ENCODE measurements at places on chromosomes 1 and 21.

GRCh38 chr1:112849425-112850033 lies 106.5 kb downstream of the SLC16A1 start:
- H3K4me1 ChIP-seq: peaks cover 2% of the 10 kb centered on the region
- H3K4me3 ChIP-seq: peak overlapping the region; percentile 43
- peaks cover 27% of the 10 kb centered on the region for H3K27me3 ChIP-seq
- DNase-seq: peak; percentile 21

DNA sequence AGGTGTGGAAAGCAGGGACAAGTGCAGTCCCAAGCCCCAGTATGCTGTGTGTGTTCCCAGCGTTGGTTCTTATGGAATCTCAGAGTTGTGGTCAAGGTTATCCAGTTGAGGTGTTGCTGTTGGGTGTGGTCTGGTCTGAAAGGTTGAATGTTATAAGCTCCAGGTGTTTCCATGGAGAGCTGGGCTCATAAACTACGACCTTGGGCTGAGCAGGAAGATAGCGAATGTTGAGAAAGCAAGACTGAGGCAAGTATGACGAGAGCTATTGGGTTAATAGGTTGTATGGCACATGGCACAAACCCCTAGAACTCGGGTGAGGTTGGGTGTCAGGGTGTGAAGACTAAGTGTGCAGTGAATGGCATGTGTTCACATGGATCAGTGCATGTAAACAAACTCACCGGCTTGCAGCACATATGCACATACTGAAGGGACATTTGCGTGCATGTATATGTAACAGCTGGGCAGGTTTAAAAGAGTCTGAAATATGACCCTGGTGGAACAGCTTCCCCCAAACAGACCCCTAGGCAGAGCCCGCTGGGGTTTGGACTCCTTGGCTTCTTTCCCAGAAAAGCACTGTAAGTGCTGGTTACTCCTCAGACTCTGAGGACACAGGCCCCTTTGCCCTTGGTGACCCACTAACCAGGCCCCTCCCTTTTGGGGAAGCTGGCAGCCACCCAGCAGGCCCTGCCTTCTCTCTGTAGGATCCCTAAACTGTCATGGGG lies 117.5 kb downstream of the NAV1 start:
- H3K4me1 ChIP-seq: no peaks in the 10 kb centered on the region
- no peak overlapping the region for H3K27ac ChIP-seq
- no peaks in the 10 kb centered on the region for H3K36me3 ChIP-seq
- DNase-seq: no peak

DNA sequence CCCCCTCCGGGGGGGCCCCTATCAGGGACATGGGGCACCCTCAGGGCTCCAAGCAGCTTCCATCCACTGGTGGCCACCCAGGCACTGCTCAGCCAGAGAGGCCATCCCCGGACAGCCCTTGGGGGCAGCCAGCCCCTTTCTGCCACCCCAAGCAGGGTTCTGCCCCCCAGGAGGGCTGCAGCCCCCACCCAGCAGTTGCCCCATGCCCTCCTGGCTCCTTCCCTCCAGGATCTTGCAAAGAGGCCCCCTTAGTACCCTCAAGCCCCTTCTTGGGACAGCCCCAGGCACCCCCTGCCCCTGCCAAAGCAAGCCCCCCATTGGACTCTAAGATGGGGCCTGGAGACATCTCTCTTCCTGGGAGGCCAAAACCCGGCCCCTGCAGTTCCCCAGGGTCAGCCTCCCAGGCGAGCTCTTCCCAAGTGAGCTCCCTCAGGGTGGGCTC lies 34.9 kb downstream of the TRIM11 start:
- no peaks in the 10 kb centered on the region for H3K4me1 ChIP-seq
- H3K27ac ChIP-seq: no peak overlapping the region
- no peak overlapping the region for H3K4me3 ChIP-seq
- no peaks in the 10 kb centered on the region for H3K36me3 ChIP-seq

- DNase-seq: no peak
- peaks cover 36% of the 10 kb centered on the region for H3K4me1 ChIP-seq
Observed at GRCh38 chr1:198933515-198934222, 294.8 kb downstream of the PTPRC start.

GRCh38 chr1:94871031-94871430 lies 50.9 kb downstream of the SLC44A3 start:
- H3K4me3 ChIP-seq: no peak overlapping the region
- DNase-seq: no peak
- peaks cover 7% of the 10 kb centered on the region for H3K4me1 ChIP-seq
- no peaks in the 10 kb centered on the region for H3K27me3 ChIP-seq
- H3K27ac ChIP-seq: no peak overlapping the region

DNA sequence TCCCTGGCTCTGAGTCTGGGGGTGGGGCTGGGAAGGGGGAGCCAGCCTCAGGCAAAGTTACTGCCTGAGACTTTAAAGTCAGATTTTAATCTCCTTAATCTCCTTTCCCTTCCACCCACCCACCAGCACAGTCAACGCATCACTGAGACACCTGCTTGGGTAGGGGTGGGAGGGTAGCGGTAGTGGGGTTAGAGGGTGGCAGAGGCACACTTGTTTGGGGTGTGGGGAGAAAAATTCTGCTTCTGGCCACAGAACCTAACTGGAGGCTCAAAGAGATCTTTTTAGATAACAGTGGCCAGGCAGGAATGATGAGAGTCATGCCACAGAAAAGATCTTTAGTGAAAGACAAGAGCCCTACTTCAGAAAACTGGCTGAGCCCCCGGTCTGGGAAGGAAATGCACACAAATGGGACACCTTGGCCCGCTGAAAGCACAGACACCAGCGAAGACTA lies 44.1 kb downstream of the CD247 start:
- H3K4me3 ChIP-seq: peak overlapping the region; percentile 59
- H3K36me3 ChIP-seq: peaks cover 62% of the 10 kb centered on the region
- peaks cover 88% of the 10 kb centered on the region for H3K4me1 ChIP-seq

DNA sequence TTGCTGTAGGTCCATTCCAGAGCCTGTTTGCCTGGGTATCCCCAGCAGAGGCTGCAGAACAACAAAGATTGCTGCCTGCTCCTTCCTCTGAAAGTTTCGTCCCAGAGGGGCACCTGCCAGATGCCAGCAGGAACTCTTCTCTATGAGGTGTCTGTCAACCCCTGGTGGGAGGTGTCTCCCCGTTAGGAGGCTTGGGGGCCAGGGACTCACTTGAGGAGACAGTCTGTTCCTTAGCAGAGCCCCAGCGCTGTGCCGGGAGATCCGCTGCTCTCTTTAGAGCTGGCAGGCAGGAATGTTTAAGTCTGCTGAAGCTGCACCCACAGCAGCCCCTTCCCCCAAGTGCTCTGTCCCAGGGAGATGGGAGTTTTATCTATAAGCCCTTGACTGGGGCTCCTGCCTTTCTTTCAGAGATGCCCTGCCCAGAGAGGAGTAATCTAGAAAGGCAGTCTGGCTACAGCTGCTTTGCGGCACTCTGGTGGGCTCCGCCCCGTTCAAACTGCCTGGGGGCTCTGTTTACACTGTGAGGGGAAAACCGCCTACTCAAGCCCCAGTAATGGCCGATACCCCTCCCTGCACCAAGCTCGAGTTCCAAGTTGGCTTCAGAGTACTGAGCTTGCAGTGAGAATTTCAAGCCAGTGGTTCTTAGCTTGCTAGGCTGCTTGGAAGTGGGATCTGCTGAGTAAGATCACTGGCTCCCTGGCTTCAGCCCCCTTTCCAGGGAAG lies 8.7 kb upstream of the SLC25A24 start:
- peaks cover 30% of the 10 kb centered on the region for H3K27me3 ChIP-seq
- H3K27ac ChIP-seq: no peak overlapping the region
- H3K36me3 ChIP-seq: peaks cover 3% of the 10 kb centered on the region
- H3K4me1 ChIP-seq: peaks cover 10% of the 10 kb centered on the region

GRCh38 chr1:115949156-115949555 lies 27.2 kb upstream of the SLC22A15 start:
- no peak overlapping the region for H3K4me3 ChIP-seq
- H3K36me3 ChIP-seq: no peaks in the 10 kb centered on the region
- no peak for DNase-seq

- no peaks in the 10 kb centered on the region for H3K36me3 ChIP-seq
- no peak for DNase-seq
- H3K27ac ChIP-seq: no peak overlapping the region
- peaks cover 5% of the 10 kb centered on the region for H3K27me3 ChIP-seq
Observed at GRCh38 chr21:38401191-38401926, 96.9 kb downstream of the ERG start.

GRCh38 chr1:178538192-178538916 lies 25.4 kb downstream of the TEX35 start:
- H3K36me3 ChIP-seq: no peaks in the 10 kb centered on the region
- H3K27me3 ChIP-seq: no peaks in the 10 kb centered on the region
- H3K4me3 ChIP-seq: no peak overlapping the region
- H3K4me1 ChIP-seq: peaks cover 6% of the 10 kb centered on the region
- no peak overlapping the region for H3K27ac ChIP-seq

DNA sequence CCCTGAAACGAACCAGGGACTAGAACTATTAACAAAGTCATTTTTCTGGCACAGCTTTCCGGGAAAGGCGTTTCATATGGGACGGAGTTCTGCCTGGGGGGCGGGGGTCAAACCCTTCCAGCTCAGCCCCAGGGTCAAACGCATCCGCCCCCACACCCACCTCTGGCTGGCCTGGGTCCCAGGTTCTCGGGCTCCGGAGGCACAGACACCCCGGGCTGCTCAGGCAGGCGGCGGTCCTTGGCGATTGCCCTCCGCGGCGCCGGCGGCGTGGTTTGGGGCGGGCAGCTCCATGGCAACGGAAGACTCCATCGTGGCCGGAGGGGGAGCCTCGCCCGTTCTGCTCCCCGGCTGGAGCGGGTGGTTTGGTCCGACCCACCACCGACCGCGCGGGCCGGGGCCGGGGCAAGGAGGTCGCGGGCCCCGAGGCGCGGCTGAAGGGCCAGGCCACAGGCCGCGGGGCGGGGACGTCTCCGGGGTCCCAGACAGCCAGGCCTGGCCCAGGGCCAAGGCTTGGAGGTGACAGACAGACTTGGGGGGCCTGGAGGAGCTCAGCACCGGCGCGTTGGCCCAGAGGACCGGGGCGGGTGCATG lies at the start of gene CFAP74:
Gene CFAP74, minus strand, starts transcription at position 246 of the 591 bp plus-strand sequence. CDS start 12,830 bp downstream, outside the sequence.
- H3K4me1 ChIP-seq: no peaks in the 10 kb centered on the region
- H3K36me3 ChIP-seq: no peaks in the 10 kb centered on the region
- DNase-seq: peak; percentile 38
- peaks cover 34% of the 10 kb centered on the region for H3K27me3 ChIP-seq
- no peak within 1 kb of the TSS for H3K4me3 ChIP-seq
- no peak within 1 kb of the TSS for H3K27ac ChIP-seq

GRCh38 chr21:22806278-22806677 lies 1808.1 kb downstream of the NCAM2 start:
- H3K27me3 ChIP-seq: no peaks in the 10 kb centered on the region
- H3K4me3 ChIP-seq: no peak overlapping the region
- DNase-seq: no peak
- no peak overlapping the region for H3K27ac ChIP-seq

DNA sequence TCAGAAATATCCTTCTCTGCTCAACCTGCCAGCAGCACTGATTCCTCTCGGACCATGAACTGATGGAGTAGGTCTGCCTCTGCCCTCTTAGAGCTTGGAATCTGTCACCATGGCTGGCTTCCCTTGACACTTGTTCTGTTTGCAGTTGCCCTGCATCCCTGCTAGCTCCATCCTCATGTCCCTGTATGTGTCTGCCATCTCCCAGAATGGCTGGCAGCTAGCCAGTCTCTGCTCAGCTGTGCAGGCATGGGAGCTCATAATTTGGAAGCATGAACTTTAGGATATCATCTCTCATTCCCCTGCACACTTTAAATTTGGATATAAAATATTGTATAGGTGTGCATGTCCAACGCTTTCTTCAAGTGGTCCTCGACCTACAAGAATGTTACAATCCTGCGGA lies 95.4 kb downstream of the C1orf94 start:
- H3K36me3 ChIP-seq: no peaks in the 10 kb centered on the region
- H3K4me1 ChIP-seq: no peaks in the 10 kb centered on the region
- no peak overlapping the region for H3K27ac ChIP-seq
- H3K27me3 ChIP-seq: peaks cover 6% of the 10 kb centered on the region
- H3K4me3 ChIP-seq: no peak overlapping the region
- no peak for DNase-seq

GRCh38 chr1:213623064-213623581 lies 364.6 kb upstream of the PROX1 start:
- H3K4me3 ChIP-seq: no peak overlapping the region
- H3K27me3 ChIP-seq: peaks cover 7% of the 10 kb centered on the region
- DNase-seq: no peak
- H3K4me1 ChIP-seq: peaks cover 6% of the 10 kb centered on the region
- no peak overlapping the region for H3K27ac ChIP-seq

GRCh38 chr1:156496211-156496761 lies 4.3 kb downstream of the MEF2D start:
- no peaks in the 10 kb centered on the region for H3K27me3 ChIP-seq
- H3K4me1 ChIP-seq: peaks cover 76% of the 10 kb centered on the region
- H3K4me3 ChIP-seq: peak overlapping the region; percentile 22
- peaks cover 9% of the 10 kb centered on the region for H3K36me3 ChIP-seq
- DNase-seq: peak; percentile 61

- DNase-seq: no peak
- no peaks in the 10 kb centered on the region for H3K4me1 ChIP-seq
- H3K27ac ChIP-seq: no peak within 1 kb of the TSS
- no peaks in the 10 kb centered on the region for H3K36me3 ChIP-seq
- peaks cover 13% of the 10 kb centered on the region for H3K27me3 ChIP-seq
Observed at GRCh38 chr1:114695430-114696058, at the start of gene AMPD1. AMPD1 (minus strand) TSS chr1:114695546; CDS start chr1:114695471, 75 bp downstream.

DNA sequence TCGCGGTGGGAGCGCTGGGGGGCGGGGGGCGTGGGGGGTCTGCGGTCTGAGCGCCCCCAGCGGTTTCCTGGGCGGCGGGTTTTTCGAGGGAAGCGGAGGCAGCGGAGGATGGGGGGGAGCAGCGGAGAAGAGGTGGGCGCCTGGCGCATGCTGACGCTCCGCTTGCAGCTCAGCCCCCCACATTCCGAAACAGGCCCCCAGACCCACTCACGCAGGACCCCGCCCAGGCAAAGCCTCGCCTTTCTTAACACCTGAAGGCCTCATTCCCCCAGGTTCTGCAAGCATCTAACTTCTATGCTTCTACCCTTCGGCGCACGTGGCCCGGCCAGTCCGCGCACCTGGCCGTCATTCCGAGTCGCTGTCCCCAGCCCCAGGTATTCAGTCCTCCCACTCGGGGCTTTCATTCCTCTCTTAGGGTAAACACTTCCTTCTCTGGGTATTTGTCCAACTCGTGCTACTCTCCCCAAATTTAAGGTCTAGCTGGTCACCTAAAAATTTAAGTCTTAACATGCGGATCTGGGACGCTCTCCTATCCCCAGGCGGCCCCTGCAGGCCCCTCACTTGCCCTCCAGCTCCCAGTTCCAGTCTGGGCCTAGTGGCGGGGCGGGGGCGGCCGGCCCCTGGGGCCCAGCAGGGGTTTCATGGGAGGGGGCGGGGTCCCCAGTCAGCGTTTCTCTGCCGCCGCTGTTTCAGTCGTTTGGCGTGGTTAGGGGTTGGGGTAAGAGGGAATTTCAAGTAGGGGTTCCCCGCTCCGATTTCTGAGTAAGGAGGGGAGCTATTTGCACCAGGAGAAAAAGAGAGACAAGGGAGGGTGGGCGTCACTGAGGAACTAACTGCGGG lies 2.8 kb upstream of the ZBTB7B start:
- H3K36me3 ChIP-seq: peaks cover 5% of the 10 kb centered on the region
- DNase-seq: peak; percentile 84
- no peaks in the 10 kb centered on the region for H3K27me3 ChIP-seq
- H3K4me1 ChIP-seq: peaks cover 40% of the 10 kb centered on the region
- peak overlapping the region; percentile 91 for H3K27ac ChIP-seq

- H3K36me3 ChIP-seq: no peaks in the 10 kb centered on the region
- H3K4me1 ChIP-seq: no peaks in the 10 kb centered on the region
- H3K27ac ChIP-seq: no peak overlapping the region
- no peak for DNase-seq
Observed at GRCh38 chr1:106276871-106277270, 779.6 kb upstream of the PRMT6 start.

- peak; percentile 81 for DNase-seq
- H3K27me3 ChIP-seq: no peaks in the 10 kb centered on the region
- peaks cover 23% of the 10 kb centered on the region for H3K4me1 ChIP-seq
- H3K36me3 ChIP-seq: peaks cover 67% of the 10 kb centered on the region
- H3K27ac ChIP-seq: peak within 1 kb of the TSS; percentile 99
Observed at GRCh38 chr1:116754198-116754977, at the start of gene CD2. CD2 (plus strand) TSS chr1:116754430; CDS start chr1:116754493, 63 bp downstream.

Data from activated CD8-positive, alpha-beta T cell treated with anti-CD3 and anti-CD28 coated beads for 36 hours (primary cell).